Activated T-cell treated with anti-CD3 and anti-CD28 coated beads, Interleukin-2, amount 50 U/mL, for 1 hour (primary cell): ENCODE measurements at places on chromosomes 6 and 20.

DNA sequence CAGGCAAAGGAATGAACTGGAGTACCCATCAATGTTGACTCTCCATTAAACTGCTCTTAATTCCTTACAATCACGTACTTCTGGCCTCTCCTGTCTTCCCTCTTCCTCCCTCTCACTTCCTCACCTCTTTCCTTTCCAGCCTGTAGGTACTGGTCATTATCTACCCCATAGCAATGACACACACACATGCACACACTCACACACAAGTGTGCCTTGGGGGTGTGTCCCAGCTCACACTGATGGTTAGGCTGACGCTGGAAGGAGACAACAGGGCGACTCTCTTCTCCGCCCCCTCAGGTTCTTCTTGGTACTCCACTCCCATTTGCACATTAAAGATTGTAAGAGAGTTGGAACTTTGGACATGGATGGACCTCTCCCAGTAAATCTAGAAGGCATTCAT lies 14.0 kb upstream of the SERPINB9 start:
- no peak for DNase-seq

GRCh38 chr6:14635195-14635594 lies 517.6 kb downstream of the CD83 start:
- no peak for DNase-seq

GRCh38 chr6:47473791-47474346 lies 3.7 kb upstream of the CD2AP start:
- DNase-seq = no peak

- DNase-seq = no peak
Measured at GRCh38 chr20:1296922-1297321, 30.8 kb downstream of the SNPH start.

GRCh38 chr20:23721962-23722361 lies 28.8 kb downstream of the CST1 start:
- no peak for DNase-seq

GRCh38 chr6:10170816-10171215 lies 244.1 kb downstream of the TFAP2A start:
- DNase-seq = no peak

GRCh38 chr6:22069306-22069800 lies 227.5 kb downstream of the PRL start:
- no peak for DNase-seq

GRCh38 chr6:7106752-7107577 lies 796 bp upstream of the RREB1 start:
- peak; percentile 75 for DNase-seq

- no peak for DNase-seq
Measured at GRCh38 chr6:1641343-1641885, 31.7 kb downstream of the FOXC1 start.
